ENCODE measurements at places on chromosomes 1 and 21.
A peak's percentile ranks its signal among the peaks of the same experiment; 100 is the strongest.

GRCh38 chr21:44576025-44576420 is 2.5 kb downstream of the KRTAP10-4 start:
- no peak overlapping the region for H3K27ac ChIP-seq
- H3K4me1 ChIP-seq: no peaks in the 10 kb centered on the region
- no peak overlapping the region for H3K4me3 ChIP-seq
- DNase-seq: no peak

DNA sequence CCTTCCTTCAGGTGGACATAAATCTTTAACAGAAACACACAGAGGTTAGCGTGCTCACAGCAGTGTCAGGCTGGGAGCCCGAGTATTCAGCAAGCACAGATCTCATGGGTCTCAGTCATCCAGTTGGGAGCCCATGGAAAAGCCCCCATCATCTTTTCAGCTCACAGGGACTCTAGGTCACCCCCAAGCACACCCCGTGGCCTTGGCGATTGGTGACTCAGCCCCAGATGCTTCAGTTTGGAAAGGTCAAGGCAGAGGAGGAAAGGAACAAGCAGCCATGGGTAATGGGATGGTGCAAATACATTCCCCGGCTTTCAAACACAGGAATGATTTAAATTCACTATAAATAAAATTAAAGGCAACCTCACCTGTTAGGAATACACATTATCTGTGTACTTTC is 88.9 kb downstream of the PGBD5 start:
- DNase-seq: no peak
- no peaks in the 10 kb centered on the region for H3K4me1 ChIP-seq
- no peaks in the 10 kb centered on the region for H3K36me3 ChIP-seq
- H3K27ac ChIP-seq: no peak overlapping the region

- no peak for DNase-seq
- no peak overlapping the region for H3K27ac ChIP-seq
- H3K4me1 ChIP-seq: no peaks in the 10 kb centered on the region
- H3K36me3 ChIP-seq: no peaks in the 10 kb centered on the region
- no peaks in the 10 kb centered on the region for H3K27me3 ChIP-seq
Observed at GRCh38 chr1:14768582-14769304, 170.3 kb downstream of the KAZN start.

- H3K4me1 ChIP-seq: no peaks in the 10 kb centered on the region
- no peaks in the 10 kb centered on the region for H3K36me3 ChIP-seq
- H3K4me3 ChIP-seq: no peak overlapping the region
- DNase-seq: no peak
Observed at GRCh38 chr1:56190806-56191365, 388.5 kb downstream of the PLPP3 start.

DNA sequence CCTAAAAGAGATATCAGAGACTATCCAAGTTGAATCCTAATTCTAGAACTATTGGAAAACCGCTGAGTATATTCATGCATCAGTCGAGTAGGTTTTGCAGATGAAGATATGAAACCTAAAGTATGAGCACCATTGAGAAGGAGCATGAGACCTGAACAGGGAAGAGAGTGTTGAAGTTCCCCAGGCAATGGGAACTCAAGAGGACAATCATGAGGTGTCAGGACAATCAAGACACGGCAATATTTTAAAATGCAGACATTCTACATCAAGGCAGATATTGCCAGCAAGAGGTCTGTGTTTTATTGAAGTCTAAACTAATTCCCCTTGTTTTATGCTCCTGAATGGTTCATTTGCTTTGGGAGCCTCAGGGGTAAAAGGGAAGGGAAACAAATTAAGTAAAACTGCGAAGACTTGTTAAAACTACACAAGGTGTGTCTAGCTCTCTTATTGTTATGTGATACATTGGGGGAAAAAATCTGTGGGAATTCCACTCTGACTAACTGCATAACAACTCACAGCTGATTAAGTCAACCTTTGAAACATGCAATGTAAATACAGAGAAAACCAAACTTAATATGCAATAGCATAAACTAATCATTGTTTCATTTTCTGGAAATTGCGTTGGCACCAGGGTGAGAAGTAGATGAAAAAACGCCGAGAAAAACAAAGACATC is 347.9 kb upstream of the ADGRL2 start:
- H3K36me3 ChIP-seq: no peaks in the 10 kb centered on the region
- no peak overlapping the region for H3K27ac ChIP-seq
- H3K4me1 ChIP-seq: no peaks in the 10 kb centered on the region

GRCh38 chr21:17793246-17794123 is 25.7 kb downstream of the C21orf91 start:
- H3K4me1 ChIP-seq: no peaks in the 10 kb centered on the region
- no peak for DNase-seq

GRCh38 chr1:42932442-42932941 is 26.2 kb downstream of the SLC2A1 start:
- H3K27me3 ChIP-seq: no peaks in the 10 kb centered on the region
- DNase-seq: no peak
- peaks cover 90% of the 10 kb centered on the region for H3K36me3 ChIP-seq
- peaks cover 56% of the 10 kb centered on the region for H3K4me1 ChIP-seq

GRCh38 chr1:10759413-10760200 is 36.8 kb downstream of the CASZ1 start:
- no peak for DNase-seq
- H3K4me3 ChIP-seq: no peak overlapping the region
- no peaks in the 10 kb centered on the region for H3K27me3 ChIP-seq
- no peak overlapping the region for H3K27ac ChIP-seq
- H3K36me3 ChIP-seq: no peaks in the 10 kb centered on the region

GRCh38 chr1:227490478-227490877 is 72.9 kb upstream of the ZNF678 start:
- no peak overlapping the region for H3K27ac ChIP-seq
- H3K27me3 ChIP-seq: no peaks in the 10 kb centered on the region
- no peaks in the 10 kb centered on the region for H3K36me3 ChIP-seq
- H3K4me3 ChIP-seq: no peak overlapping the region

GRCh38 chr1:113219377-113219776 is 146.4 kb downstream of the LRIG2 start:
- H3K27ac ChIP-seq: no peak overlapping the region
- no peaks in the 10 kb centered on the region for H3K36me3 ChIP-seq
- no peak for DNase-seq
- H3K27me3 ChIP-seq: no peaks in the 10 kb centered on the region
- no peak overlapping the region for H3K4me3 ChIP-seq

DNA sequence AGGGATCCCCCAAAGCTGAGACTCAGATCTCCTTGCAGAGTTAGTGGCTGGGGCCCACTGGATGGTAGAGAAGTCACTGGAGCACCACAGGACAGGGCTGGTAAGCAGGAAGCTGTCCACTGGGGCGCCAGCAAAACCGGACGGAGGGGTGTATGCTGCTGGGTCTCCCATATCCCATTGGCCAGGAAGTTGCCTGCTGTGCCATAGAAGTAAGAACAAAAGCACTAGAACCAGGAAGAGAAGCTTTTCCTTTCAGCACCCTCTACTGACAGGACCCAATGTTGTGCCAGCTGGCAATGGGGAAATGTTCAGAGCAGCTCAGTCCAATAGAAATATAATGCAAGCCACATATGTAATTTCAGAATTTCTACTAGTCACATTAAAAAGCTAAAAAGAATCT is 146.6 kb downstream of the SPATA46 start:
- no peak overlapping the region for H3K27ac ChIP-seq
- no peaks in the 10 kb centered on the region for H3K4me1 ChIP-seq
- no peak overlapping the region for H3K4me3 ChIP-seq
- no peaks in the 10 kb centered on the region for H3K27me3 ChIP-seq

GRCh38 chr1:25723250-25723880 is 76.6 kb upstream of the SELENON start:
- H3K27ac ChIP-seq: no peak overlapping the region
- no peaks in the 10 kb centered on the region for H3K4me1 ChIP-seq
- H3K4me3 ChIP-seq: no peak overlapping the region
- DNase-seq: no peak
- no peaks in the 10 kb centered on the region for H3K36me3 ChIP-seq
- H3K27me3 ChIP-seq: no peaks in the 10 kb centered on the region

DNA sequence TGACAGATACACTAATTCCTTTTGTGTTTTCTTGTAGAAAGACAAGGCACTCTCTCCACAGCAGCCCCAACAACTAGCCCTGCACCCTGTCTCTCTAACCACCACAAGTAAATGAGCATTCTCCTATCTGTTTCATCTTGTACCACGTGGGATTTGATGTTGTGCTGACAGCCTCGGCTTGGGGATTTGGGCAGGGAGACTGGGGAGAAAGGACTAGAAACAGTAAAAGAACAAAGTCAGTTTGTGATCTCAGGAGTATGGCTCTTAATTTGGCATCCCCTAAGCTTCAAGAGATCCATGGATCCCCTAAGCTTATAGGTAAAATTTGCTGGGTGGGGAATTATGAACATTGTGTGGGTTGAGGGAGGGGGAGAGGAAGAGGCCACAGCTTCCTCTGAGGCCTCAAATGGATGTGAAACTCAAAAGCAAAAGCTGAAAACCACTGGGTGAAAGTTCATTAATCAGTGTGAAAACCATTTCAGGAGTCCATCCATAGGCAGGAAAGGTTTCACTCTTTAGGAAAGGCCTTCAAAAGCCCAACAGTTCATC is 3.1 kb downstream of the C1orf162 start:
- no peaks in the 10 kb centered on the region for H3K36me3 ChIP-seq
- no peak for DNase-seq
- no peaks in the 10 kb centered on the region for H3K4me1 ChIP-seq
- no peak overlapping the region for H3K4me3 ChIP-seq
- no peak overlapping the region for H3K27ac ChIP-seq
- H3K27me3 ChIP-seq: no peaks in the 10 kb centered on the region

DNA sequence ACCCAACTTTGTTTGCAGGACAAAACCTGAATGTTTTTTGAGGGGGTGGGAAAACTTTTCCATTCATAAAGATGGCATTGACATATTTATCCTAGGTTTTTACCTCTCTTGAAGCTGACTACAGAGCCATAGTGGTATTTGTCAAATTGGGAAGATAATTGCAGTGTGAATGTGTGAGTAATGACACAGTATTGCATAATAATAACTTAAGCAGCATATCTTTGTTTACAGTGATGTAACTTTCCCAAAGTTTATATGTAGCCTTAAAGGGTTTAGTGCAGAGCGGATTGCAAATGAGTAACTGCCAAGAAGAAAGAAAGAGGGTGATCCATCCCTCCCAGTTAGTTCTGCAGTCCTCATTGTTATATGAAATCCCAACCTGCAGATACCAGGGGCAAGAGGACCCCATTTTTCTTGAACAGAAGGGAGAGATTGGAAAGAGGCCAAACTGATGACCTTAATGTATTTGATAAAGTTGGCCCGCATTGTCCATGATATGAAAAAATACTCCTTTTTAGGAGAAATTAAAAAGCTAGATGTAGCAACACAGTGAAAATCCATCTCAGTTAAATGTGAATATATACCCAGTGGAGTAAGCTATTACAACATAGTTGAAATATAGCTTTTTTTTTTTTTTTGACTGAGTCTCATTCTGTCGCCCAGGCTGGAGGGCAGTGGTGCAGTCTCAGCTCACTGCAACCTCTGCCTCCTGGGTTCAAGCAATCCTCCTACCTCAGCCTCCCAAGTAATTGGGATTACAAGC is 23.7 kb upstream of the NFIA start:
- no peak overlapping the region for H3K4me3 ChIP-seq
- peak overlapping the region; percentile 25 for H3K27ac ChIP-seq
- peaks cover 6% of the 10 kb centered on the region for H3K4me1 ChIP-seq
- H3K36me3 ChIP-seq: no peaks in the 10 kb centered on the region
- no peaks in the 10 kb centered on the region for H3K27me3 ChIP-seq

DNA sequence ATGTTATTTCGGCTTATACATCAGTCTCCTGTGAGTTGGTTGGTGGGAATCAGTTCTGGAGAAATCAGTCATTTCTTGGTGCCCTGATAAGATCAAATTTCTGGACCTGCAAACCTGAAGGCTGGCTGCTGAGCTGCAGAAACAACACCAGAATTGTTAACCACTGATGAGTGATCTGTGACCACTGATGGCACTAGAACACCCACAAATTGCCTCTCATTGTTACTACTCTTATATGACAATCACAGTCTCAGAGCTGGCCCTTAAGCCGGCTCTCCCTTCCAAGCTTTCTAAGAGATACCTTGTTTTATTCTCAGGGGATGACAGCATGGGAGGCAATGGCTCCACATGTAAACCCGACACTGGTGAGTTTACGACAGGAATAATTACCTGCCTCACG is 1.9 kb downstream of the C1orf162 start:
- H3K27ac ChIP-seq: no peak overlapping the region
- no peaks in the 10 kb centered on the region for H3K36me3 ChIP-seq
- no peaks in the 10 kb centered on the region for H3K27me3 ChIP-seq
- no peak for DNase-seq
- no peak overlapping the region for H3K4me3 ChIP-seq
- H3K4me1 ChIP-seq: no peaks in the 10 kb centered on the region

- H3K27me3 ChIP-seq: no peaks in the 10 kb centered on the region
- DNase-seq: no peak
- no peaks in the 10 kb centered on the region for H3K36me3 ChIP-seq
- H3K27ac ChIP-seq: no peak overlapping the region
- no peak overlapping the region for H3K4me3 ChIP-seq
Observed at GRCh38 chr1:232911027-232911599, 39.3 kb upstream of the NTPCR start.

- H3K36me3 ChIP-seq: no peaks in the 10 kb centered on the region
- H3K27me3 ChIP-seq: no peaks in the 10 kb centered on the region
- H3K4me3 ChIP-seq: no peak overlapping the region
- no peak for DNase-seq
- H3K4me1 ChIP-seq: no peaks in the 10 kb centered on the region
Observed at GRCh38 chr1:116743535-116743934, 10.7 kb upstream of the CD2 start.

DNA sequence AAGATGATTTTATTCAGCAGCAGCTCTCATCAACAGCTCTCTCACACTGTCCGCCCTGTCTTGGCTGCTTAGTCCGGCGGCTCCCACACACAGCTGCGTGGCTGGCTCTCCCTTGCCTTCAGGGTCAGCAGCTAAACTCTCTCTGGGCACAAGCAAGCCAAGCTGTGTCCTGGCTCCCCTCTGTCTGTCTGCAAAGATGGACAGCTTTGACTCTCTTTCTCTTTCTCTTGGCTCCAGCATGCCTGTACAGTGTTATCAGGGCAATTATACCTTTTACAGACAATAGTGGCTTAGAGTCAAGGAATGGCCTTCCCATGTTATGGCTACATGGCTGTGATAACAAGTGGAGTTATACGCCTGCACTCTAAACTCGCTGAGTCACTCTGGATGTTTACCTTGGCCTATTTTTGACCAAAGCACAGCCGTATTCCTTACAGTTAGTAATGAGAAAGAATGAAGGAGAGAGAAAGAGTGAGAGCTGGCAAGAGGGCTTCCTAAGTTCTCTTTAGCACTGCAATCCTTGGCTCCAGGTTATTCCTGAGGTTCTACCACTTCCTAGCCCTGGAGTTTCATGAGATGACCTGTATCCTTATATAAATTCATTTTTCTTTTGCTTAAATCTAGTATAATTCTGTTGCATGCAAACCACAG is 59.9 kb upstream of the ZSWIM5 start:
- no peak for DNase-seq
- H3K36me3 ChIP-seq: no peaks in the 10 kb centered on the region
- no peak overlapping the region for H3K27ac ChIP-seq
- H3K27me3 ChIP-seq: no peaks in the 10 kb centered on the region

GRCh38 chr21:44815852-44816628 is 1.8 kb downstream of the SUMO3 start:
- DNase-seq: no peak
- H3K27me3 ChIP-seq: no peaks in the 10 kb centered on the region
- H3K36me3 ChIP-seq: peaks cover 28% of the 10 kb centered on the region
- H3K27ac ChIP-seq: no peak overlapping the region

GRCh38 chr1:84823991-84824390 is 69.0 kb downstream of the LPAR3 start:
- DNase-seq: no peak
- H3K27me3 ChIP-seq: no peaks in the 10 kb centered on the region
- H3K36me3 ChIP-seq: no peaks in the 10 kb centered on the region
- H3K27ac ChIP-seq: no peak overlapping the region
- H3K4me1 ChIP-seq: no peaks in the 10 kb centered on the region
- no peak overlapping the region for H3K4me3 ChIP-seq
